ENCODE measurements at places on chromosomes 3 and 15. TPM values are rescaled to one million over a fixed set of nuclear protein-coding genes. Genes with fewer than 3 reads are reported as not detected.

DNA sequence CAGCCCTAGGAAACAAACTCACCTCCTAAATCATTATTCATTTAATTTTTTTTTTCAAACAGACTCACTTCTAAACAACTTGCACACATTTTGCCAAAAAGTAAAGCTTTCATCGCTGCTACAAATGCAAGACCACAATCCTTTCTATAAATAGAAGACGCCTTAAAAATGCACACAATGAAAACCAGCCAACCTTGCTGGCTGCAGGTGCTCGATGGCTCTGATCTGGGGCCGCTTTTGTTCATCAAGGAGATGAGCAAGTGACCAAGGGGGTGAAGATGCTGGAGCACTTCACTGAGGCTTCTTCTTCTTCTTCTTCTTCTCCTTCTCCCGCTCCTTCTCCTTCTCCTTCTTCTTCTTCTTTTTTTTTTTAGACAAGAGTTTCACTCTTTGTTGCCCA is 12.7 kb upstream of the SLC6A6 start:
- DNase-seq, result no peak

DNA sequence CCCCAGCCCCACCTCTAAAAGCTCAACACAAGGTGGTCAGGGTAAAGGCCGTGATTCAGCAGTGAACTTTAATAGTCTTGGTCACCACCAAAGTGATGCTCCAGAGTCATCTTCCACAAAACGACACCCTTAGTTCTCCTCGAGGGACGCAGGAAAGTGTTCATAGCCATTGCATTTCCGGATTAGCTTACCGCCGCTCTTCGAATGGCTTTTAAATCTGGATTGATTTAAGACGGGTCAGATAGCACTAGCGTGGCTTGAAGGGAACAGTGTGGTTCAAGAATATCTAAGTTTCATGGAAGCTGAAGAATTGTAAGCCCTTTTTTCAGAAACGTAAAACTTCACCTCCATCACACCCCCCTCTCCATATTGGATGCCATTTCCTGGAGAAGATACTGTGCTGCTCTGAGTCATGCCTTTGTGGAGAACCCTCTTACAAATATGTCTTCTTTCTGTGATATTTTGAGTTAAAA is 829 bp downstream of the RNF7 start:
- peak; percentile 34 for DNase-seq

DNA sequence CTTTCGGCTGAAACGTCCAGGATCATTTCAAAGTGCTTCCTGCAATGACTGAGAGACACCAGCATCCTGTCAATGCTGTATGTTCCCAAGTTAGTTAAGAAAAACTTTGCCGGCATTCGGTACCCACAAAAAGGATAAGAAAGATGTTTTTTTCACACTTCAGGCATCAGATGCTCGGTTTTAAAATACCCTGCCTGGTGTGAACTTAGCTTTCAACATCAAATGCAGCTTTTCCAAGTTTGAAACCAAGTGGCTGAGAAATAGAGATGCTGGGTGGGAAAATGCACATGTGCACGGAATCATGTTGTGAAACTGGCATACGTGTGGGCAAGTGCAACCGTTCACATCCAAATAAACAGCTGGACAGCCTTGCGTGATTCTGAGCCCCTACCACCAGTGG is 254.9 kb upstream of the IGF1R start:
- no peak for DNase-seq

IQCF5 gene
- total RNA-seq, result not detected

- DNase-seq, result no peak
Observed at GRCh38 chr3:172106989-172107388, 67.6 kb downstream of the FNDC3B start.

DNA sequence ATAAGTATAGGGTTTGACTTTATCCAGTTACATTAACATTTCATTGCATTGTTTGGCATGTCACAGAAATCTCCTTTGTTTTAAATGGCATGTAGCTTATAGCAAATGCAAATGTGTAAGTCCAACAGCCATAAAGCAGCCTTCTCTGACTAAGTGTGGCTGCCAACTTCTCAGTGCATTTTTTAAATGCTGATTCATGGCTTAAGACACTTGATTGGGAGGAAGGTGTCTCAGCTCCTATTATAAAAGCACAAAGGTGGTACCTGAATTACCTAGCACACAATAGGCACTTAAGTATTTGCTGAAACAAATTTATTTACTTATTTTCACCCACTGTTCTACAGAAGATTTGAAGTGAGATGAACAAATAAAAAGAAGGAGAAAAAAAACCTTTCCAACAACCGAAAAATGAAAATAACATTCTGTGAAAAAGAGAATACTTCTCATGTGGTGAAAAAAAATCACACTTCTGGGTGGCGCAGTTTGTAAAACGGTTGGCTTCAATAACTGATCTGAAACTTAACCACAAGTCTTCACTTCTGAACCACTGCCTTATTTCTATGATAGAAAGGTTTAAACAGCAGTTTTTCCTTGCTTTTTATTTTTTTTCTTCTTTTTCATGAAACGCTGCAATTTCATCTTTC is 105.5 kb upstream of the ICE2 start:
- no peak for DNase-seq

NT5DC2 gene
- 181 TPM for total RNA-seq

- peak; percentile 65 for DNase-seq
Observed at GRCh38 chr3:74630602-74631001, 16.1 kb upstream of the CNTN3 start.

DNA sequence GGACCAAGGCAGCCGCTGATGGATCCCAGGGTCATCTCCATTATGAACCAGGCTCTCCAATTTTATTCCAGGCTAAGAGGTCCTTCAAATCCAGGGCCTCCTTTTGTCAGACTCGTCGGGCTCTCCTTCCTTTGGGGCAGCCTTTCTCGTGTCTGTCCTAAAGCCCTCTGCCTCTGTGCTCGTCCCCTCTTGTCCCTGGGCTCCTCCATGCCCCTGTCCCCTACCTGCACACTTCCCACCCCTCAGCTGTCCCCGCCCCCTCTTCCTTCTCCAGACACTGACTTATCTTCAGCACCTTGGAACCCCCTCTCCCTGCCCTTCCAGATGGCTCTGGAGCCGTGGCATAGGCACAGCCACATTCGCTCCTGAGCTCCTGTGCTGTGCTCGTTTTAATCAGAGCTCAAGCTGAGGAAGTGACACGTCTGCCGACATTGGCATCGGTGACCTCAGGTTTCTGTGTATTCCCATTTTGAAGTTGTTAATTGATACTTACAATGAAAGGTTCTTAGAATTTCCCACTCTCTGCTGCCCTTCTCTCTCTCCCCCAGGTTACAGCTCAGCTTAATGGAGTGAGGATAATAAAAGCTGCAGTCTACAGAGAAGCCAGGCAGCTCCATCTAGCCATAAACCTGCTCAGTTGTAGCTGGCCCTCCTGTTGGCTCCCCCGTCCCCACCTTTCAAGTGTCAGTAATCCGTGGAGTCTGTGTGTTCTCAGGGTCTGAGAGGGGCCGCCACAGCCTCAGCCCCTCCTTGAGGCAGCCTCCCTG is 51.1 kb upstream of the SEC22A start:
- no peak for DNase-seq

Measured in HFFc6 (cell line).